ENCODE measurements at places on chromosomes 11 and 22.

DNA sequence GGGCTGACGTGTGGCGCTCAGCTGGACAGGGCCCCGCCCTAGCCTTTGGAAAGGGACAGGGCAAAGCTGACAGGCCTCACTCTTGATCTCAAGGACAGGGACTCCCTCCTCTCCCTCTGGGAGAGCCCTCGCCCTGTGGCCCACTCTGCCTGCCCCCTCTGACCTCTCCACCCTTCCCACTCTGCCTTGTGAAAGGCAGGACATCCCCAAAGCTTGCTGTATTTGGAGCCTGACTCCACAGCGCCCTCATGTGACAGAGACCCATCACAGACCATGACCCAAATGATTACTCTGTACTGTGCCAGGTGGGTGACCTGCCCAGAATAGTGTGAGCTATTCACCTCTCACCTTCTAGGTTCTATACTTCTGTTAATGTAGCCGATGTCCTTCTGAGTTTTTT is 18.8 kb downstream of the P2RY2 start:
- no peak for DNase-seq

DNA sequence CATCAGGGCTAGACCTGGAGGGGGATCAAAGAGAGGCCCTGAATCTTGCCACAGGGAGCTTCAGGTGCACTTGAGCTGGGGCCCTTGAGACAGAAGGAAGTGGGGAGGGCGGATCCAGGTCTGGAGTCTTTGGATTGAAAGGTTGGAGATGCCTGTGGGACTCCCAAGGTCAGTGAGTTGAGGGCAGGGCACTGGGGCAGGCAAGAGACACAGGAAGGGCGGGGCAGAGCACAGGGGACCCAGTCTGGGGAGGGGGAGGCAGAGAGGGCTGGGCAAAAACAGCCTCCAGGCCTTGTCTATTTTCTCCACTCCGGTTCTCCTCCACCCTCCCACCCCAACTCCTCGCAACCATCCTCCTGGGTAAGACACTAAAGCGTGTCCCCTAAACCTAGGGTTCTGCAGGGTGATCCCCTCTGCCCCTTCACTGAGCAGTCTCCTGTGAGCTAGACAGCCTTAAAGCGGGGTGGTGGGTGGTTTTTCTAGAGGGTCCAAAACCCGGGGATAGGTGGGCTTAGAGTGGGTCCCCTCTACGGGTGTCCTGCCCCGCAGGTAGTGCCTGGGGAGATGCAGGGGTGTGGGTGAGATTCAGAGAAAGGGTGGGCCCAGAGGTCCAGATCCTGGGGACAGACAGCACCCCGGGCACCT is 38.6 kb upstream of the CELSR1 start:
- DNase-seq, result no peak

DNA sequence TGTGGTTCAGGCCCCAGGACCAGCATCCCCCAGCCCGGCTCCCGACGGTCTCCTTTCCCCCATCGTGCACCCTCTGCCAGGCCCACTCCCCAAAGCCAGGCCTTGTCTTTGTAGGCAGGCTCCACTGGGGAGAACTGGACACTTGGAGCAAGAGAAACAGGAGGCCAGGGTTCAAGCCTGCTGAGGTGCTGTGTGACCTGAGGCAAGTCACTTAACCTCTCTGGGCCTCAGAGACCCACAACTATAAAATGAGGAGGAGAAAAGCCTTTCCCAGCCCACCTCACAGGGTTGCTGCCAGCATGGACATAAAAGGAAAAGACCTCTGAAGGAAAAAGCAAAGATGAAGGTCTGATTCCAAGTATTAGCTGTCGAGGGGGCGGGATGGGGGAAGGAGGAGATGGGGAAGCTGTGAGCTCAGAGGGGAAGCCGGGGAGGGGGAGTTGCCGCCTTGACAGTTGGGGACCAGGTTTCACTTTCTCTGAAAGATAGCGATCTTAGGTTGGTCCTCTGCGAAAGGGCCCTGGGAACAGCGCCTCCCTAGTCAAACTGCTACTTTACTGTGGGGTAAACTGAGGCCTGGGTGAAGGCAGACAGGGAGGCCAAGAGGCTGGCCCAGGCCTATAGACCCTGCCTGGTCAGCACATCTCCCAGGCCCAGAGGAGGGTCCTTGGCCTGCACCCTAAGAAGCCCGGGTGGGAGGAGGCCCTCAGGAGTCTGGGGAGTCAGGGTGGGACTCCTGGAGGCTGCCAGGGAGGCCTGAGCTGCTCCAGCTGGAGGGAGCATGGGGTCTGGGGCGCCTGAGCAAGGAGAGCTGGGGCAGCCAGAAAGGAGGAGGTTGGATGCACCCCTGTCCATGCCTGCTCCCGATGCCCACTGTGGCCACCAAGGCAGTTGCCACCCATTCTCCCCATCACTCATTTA is 991 bp upstream of the OSM start:
- no peak for DNase-seq

DNA sequence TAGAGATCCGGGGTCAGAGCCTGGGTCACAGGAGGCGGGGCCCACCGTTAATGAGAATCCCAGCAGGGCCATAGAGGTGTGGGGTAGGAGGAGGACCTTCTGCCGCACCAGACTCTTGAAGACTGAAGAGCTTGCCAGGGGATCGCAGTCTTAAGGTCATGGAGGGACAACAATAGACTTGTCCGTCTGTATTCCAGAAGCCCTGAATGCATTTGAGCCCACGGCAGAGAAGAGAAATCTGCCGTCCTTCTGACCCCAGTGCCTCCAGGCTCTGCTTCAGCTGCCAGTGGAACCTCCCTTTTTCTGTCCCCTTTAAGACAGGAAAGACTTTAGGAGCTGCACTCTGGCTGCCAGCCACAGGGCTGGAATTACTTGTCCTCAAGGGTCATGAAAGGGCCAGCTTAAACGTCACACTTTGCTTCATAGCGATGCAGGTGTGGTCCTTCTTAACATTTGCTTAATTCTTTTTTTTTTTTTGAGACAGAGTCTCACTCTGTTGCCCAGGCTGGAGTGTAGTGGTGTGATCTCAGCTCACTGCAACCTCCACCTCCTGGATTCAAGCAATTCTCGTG is 15.5 kb upstream of the ST3GAL4 start:
- no peak for DNase-seq

- no peak for DNase-seq
Measured at GRCh38 chr22:26643418-26644100, 13.8 kb upstream of the MIAT start.

- DNase-seq, result no peak
Measured at GRCh38 chr22:42227435-42227834, 43.0 kb downstream of the TCF20 start.

DNA sequence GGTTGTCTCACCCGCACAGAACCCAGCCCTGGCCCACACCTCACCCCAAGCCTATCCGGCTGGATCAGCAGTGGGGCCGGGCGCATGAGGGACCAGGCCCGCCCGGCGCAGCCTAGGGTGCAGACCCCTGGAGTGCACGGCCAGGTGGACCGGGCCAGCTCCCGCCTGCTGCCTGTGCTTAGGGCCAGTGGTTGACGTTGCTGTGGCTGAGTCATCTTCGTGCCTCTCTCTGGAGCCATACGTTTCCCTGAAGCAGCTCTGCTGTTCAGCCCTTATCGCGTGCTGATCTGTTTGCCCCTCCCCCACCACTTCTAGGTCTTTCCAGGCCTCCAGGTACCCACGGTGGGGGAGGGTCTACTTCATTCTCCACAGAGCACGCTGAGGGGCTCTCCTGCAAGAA is 39.5 kb downstream of the CDKN1C start:
- DNase-seq, result no peak

- DNase-seq, result no peak
Measured at GRCh38 chr11:18313965-18314763, 7.8 kb downstream of the HPS5 start.

GRCh38 chr22:44389926-44390612 is 77.3 kb upstream of the SHISAL1 start:
- no peak for DNase-seq

- no peak for DNase-seq
Measured at GRCh38 chr11:299951-300735, 817 bp upstream of the IFITM5 start.

GRCh38 chr11:8086001-8086479 is 5.0 kb downstream of the TUB start:
- DNase-seq, result no peak

DNA sequence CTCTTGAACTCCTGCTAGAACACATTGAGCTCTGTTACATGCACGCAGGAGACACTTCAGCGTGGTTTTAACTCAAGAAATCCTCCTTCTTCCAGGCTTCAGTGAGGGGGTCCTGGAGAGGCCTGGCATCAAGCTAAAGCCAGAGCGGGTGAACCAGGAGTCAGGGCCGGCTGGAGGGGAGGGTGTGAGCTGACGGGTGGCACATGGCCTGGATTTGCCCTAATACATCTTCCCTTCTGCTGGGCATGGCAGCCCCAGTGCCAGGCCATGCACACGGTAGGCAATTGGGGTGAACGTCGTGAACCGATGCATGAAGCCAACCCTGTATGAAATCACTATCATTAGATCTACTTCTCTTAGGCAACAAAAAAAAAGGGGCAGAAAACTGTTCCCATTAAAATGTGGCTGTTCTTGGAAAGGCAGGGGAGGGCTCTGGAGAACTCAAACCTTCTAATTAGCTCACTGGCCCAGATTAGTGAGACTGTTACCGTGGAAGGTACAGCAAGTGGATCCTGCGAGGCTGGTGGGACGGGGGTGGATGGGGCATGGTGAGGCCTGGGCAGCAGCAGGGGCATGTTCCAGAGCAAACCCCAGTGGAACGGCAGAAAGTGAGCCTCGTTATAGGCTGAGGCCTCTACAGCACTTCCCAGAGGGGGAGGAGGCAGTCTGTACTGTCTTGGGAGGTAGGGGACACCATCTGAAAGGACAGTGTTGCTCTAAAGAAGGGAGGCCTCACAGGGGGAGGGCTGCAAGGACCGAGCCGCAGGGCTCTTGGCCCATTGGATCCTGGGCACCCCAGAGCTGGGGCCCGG is 10.6 kb downstream of the IFT27 start:
- DNase-seq, result no peak

DNA sequence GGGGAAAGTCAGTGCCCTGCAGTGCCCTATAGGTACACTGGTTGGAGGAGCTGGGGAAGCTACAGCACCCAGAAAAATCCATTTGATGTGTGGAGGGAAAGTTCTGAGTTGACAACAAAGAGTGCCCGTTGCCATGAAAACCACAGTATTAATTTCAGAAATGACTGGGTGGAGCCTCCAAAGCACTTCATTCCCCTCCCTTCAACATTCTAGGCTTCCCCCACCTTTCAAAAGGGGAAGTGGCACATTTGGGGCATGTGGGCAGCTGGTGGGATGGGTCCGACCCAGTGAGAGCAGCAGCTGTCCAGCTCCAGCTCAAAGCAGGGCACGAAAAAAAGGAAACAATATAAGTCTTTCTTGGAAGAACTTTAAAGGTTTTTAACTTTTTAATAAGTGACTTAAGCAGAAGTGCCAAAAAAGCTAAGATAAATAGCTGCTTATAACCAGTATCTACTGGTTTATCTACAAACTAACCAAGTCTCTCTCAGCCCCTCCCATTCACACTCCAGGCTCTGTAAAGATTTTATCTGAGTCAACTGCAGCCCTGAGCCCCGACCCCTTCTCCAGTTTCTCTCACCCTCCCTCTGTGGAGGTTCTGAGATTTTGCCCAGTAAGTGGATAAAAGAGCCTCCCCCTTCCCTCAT is 9.0 kb upstream of the AHNAK start:
- DNase-seq, result no peak

DNA sequence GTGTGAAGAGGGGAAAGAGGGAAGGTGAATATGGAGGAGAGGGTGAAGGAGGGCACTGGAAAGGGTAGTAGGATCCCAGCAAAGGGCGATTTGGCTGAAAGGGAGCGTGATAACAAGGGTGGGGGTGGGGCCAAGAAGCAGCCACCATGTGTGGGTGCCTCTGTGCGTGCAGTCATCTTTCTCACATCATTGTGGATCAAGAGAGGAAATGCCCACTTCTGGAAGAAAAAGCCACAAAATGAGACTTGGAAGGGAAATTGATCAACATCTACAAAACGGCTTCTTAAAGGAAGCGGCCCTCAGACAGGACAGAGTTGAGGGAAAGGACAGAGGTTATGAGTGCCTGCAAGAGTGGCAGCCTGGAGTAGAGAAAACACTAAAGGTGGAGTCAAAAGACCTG is 1.2 kb upstream of the CXCR5 start:
- DNase-seq, result no peak

DNA sequence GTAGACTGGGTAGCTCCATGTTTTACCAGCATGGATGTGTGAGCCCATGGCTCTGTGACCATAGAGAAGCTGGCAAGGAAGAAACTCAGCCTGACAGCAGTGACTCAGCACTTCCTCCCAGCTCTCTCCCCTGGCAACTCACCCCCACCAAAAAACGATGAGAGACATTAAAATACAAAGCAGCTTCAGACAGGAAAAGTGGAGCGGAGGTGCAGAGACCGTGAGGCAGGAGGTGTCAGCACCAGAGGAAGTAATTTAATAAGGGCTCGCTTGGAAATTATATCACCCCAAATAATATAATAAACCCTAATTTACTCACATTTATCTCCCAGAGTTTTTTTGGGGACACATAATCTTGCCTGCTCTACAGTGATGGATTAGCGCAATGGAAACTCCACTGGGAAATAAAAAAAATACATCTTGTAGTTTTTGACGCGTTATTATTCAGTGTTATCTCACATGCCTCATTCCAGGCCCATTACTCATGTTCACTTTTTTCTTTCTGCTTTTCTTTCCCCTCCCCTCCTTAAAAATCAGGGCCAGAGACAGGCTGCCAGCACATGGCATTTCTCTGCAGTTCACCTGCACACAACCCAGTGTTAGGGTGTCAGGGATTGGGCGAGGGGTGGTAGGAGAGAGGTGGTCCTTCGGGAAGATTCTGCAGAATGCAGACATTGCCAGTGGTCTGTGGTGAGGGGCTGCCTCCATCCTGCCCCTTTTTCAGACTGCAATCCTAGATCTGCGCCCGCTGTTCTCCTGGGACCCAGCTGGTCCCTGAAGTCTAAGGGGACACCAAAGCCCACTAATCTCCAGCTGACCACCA is 170.8 kb downstream of the BUD13 start:
- DNase-seq, result no peak

- no peak for DNase-seq
Measured at GRCh38 chr22:17114898-17115235, 6.3 kb downstream of the TMEM121B start.

DNA sequence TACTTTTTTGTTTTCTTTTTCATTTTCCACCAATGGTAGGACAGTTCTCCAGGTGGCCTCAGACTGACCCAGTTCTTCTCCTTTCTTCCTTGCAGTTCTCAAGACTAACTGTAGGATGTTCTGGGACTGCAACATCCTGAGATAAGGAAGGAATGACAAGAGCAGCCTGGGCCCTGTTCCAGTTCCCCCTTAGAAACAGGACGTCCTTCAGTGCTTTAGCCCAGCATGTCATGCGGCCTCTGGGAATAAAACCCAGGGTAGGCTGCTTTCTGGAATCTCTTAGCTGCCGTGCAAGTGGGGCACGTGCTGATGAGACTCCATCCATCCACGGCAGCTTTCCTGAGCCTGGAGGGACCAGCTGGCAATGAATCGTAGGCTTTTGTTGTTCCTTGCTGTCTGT is 24.0 kb upstream of the CADM1 start:
- no peak for DNase-seq

GRCh38 chr22:33829546-33830280 is 90.6 kb downstream of the LARGE1 start:
- no peak for DNase-seq

- DNase-seq, result no peak
Measured at GRCh38 chr11:86174101-86175046, 70.2 kb upstream of the EED start.
